ENCODE measurements at places on chromosomes 11 and 22.

- no peak for DNase-seq
These were observed 22.8 kb downstream of the NPAT start for GRCh38 chr11:108199446-108200321.

GRCh38 chr11:57566905-57567514 lies 462 bp downstream of the UBE2L6 start:
- peak; percentile 11 for DNase-seq

- DNase-seq = no peak
These were observed 3.1 kb downstream of the AP1B1 start for GRCh38 chr22:29385151-29385704.

DNA sequence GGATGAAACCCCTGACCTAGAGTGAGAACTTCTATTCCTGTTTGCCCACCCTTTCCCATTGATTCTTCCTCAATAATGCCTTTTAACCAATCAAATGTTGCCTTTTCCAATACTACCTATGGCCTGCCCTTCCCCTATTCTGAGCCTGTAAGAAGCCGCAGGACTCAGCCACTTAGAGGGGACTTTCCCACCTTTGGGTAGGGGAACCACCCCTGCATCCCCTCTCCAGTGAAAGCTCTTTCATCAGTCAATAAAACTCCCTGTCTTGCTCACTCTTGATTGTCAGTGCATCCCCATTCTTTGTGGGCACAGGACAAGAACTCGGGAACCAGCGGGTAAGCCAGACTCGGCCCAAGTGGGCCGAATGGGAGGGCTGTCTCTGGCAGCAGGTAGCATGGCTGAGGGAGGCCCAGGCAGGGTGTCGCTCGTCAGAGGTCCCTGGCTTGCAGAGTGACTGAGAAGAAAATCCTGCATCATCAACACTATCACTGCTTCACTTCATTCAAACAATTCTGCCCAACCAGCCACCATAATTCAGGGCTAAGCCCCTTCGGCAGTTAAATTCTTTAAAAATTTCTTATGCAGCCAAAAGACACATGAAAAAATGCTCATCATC lies 30.4 kb downstream of the LDHAL6A start:
- DNase-seq = no peak

GRCh38 chr11:77202941-77203900 lies 75.2 kb downstream of the MYO7A start:
- DNase-seq = no peak

DNA sequence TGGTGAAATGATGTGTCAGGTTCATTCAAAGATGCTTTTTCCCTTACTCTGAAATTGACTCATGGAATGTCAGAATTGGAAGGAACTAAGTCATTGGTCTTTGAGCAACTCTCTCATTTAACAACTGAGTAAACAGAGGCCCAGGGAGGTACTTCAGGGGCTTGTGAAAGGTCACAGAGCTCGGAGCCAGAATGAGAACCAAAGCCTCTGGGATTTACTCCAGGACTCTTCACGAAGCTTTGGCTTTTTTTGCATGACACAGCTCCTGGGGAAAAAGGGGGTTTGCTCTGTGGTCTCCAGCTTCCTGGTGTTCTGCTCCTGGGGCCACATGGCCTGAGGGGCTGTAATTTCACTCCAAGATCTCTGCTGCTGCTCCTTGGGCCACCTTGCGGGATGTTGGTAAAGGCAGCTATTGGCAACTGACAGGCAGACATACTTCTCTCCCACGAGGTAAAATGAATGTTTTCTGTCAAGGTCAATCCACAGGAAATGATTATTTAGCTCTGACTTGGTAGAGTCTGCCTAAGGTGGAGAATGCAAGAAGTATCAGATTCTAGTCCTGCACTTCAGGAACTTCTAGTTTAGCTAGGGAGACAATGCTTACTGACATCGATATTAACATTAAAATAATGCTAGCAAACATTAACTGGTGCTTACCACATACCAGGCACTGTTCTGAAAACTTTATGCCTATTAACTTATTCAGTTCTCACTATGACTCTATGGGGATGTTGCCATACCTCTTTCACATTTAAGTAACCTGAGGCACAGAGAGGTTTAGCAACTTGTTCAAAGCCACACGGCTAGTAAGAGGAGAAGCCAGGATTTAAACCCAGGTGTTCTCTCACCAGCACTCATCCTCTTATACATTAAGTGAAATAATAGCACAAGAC lies 16.1 kb downstream of the PKNOX2 start:
- no peak for DNase-seq

DNA sequence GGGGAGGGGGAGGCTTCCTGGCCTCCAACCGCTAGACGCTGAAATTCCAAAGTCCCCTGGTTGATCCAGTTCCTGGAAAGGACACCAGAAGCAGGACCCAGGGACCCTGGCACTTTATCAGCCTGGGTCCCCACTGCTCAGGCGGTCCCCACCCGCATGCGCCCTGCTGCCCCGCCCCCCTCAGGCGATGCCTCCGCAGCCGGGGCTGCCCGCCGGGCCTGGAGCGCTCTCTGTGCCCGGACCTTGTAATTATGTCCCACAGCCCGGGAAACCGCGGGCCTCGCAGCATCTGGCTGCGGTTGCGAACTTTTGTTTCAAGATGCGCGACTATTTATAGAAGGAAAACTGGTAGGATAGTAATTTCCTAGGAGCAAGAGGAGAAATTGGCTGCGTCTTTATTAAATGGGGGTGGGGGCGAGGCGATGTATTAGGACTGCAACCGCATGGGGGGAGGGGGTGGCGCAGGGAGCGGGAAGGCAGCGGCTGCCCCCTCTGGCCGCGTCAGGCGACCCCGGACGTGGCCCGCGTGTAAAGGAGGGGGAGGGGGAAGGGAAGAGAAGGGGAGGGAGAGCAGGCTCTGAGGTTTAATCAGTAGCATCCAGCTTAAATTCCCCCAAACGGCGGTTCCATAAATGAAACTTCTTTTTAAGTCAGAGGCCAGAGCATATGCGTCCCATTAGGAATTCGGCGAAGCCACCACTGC lies 6.1 kb downstream of the WNT7B start:
- DNase-seq = no peak

DNA sequence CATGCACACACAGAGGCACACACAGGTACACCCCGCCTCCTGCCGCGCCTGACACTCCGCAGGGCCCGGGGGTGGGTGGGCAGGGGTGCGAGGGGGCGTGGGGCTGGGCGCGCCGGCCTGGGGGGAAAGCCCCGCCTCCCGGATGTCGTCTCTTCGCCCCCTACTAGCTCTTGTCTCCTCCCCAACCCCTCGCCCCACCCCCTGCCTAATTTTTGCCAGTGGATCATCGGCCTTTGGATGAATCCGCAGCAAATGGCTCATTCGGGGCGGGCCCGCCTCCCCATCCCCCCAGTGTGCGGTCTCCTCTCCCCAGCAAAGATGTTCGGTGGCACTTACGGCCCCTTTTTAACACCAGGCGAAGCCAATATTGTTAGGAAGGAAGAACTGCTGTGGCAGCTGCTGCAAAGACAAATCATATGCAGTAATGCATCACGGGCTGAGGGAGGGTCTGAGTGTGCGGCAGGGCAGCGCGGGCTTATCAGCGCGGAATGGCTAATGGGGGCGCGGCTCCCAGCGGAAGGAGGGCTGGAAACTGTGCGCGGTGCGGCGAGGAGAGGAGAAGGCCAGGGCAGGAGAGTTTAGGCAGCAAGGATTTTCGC lies 13.4 kb upstream of the NECTIN1 start:
- DNase-seq = no peak

DNA sequence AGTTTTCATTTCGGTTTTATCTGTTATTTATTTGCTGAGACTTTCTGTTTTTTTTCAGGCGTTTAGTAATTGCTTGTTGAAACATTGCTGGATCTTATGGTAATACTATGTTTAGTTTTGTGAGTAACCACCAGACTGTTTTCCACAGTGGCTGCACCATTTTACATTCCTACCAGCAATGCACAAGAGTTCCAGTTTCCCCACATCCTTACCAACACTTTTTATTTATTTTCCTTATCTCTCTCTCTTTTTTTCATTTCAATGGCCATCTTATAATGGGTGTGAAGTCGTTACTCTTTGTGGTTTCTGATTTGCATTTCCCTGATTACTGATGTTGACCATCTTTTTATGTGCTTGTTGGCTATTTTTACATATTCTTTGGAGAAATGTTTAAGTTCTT lies 23.7 kb downstream of the USP47 start:
- no peak for DNase-seq

DNA sequence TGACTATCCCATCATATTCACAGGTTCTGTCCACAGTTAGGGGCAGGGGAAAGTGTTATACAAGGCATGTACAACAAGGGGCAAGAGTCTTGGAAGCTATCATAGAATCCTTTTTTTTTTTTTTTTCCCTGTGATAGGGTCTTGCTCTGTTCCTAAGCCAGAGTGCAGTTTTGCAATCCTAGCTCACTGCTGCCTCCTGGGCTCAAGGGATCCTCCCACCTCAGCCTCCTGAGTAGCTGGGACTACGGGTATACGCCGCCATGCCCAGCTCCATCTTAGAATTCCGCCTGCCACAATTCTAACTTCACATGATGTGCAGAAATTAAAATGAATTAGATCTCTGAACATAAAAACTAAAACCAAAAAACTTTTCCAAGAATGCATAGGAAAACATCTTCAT lies 31.7 kb downstream of the ZFTA start:
- no peak for DNase-seq

- no peak for DNase-seq
These were observed at the start of gene OR10G7 for GRCh38 chr11:124041254-124041653. Gene OR10G7, minus strand, starts transcription at chr11:124041325. Its CDS starts 2,324 bp downstream, at chr11:124039001.

GRCh38 chr11:82767123-82767522 lies 33.5 kb upstream of the FAM181B start:
- DNase-seq = no peak

- no peak for DNase-seq
These were observed 508.8 kb downstream of the MN1 start for GRCh38 chr22:27292542-27293299.

GRCh38 chr22:46867106-46867505 lies 104.7 kb downstream of the TBC1D22A start:
- DNase-seq = no peak

DNA sequence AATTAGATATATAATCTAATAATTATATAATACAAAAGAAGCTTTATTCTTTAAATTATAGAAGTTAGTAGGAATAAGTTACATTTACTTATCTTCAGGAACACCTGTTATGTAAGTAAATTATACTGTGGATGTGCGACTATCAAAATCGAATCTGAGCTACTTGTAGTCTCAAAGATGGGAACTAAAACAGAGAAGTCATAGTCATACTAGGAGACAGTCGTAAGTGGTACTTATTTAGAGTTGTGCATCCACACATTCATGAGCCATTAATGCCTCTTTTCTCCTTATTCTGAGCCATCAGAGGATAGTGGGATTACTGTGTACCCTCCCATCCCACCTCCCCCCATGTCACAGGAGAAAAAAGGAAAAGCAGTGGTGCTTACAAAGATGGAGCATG lies 114.4 kb downstream of the CADM1 start:
- DNase-seq = no peak

- no peak for DNase-seq
These were observed at the start of gene RHOD for GRCh38 chr11:67056267-67057204. Gene RHOD, plus strand, starts transcription at chr11:67056847. Its CDS starts 56 bp downstream, at chr11:67056903.

DNA sequence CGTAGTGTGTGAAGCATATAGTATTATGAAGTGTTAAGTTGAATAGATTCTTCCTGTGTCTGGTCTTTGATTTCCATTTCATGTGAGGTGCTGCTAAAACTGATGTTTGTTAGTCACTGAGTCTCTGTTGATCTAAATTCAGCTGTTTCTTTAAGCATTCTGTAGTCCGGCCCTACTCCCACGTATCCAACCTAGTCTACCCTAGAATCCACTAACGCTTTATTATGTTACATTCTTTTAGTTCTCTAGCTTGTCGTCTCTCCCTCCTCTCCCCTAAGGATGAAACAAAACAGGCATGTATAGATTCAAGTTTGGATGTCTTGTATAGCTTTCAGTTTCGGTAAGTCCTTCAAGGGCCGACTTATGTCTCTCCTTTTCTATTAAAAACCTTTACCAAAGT lies 4.1 kb downstream of the WEE1 start:
- DNase-seq = no peak

- DNase-seq = no peak
These were observed 7.3 kb upstream of the TP53I11 start for GRCh38 chr11:44957776-44958564.

DNA sequence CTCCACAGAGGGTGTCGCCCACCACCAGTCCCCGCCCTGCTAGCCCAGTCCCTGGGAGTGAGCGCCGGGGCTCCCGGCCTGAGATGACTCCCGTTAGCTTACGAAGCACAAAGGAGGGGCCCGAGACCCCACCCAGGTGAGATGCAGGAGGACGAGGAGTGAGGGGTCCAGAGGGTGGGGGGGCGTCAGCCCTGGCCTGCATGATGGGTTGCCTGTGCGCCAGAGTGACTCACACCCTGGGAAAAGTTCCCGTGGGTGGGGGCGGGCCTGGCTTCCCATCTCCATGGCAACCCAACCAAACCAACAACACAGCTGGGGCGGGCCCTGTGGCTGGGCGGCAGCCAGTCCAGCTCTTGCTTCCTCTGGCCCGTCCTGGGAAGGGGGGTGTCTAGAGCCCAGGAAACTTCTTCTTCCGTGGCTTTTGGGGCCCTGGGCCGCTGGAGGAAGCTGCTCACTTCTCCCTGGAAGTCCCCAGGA lies 4.5 kb downstream of the GAS2L1 start:
- peak; percentile 97 for DNase-seq

- DNase-seq = no peak
These were observed 87.3 kb downstream of the KCNQ1 start for GRCh38 chr11:2531987-2532703.

GRCh38 chr11:66112601-66113499 lies 42.8 kb downstream of the PACS1 start:
- peak; percentile 81 for DNase-seq

GRCh38 chr11:78227921-78228320 lies 39.2 kb downstream of the USP35 start:
- no peak for DNase-seq

GRCh38 chr11:58957922-58958321 lies 18.6 kb downstream of the GLYATL1 start:
- DNase-seq = no peak

- DNase-seq = no peak
These were observed 597.2 kb downstream of the DLG2 start for GRCh38 chr11:85029964-85030363.

DNA sequence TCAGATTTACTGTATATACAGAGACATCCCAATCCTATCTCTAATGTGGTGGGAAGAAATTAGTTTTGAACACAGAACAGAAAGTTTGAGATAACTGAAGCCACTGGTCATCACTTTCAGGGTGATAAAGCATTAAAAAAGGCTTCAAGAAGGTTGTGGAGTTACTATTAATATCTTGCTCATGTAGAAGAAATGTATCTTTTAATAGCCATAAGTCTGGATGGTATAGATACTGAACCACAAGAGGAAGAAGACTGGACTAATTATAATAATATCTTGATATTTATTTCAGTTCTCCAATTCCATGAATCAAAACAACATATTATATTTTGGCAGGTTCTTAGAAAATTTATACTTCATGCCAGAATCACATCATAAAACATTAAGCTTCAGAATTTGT lies 137.1 kb downstream of the TMEM135 start:
- DNase-seq = no peak

GRCh38 chr11:35412285-35412684 lies 7.1 kb downstream of the SLC1A2 start:
- no peak for DNase-seq

Measured in GM04504 (cell line).